GM13977 (cell line): ENCODE measurements at places on chromosomes 1 and 21.

GRCh38 chr1:26239936-26240335 lies 5.9 kb downstream of the CEP85 start:
- DNase-seq, result no peak

- no peak for DNase-seq
Observed at GRCh38 chr1:18179009-18179408, 71.4 kb downstream of the IGSF21 start.

GRCh38 chr1:204577794-204578478 lies 61.7 kb downstream of the MDM4 start:
- no peak for DNase-seq

DNA sequence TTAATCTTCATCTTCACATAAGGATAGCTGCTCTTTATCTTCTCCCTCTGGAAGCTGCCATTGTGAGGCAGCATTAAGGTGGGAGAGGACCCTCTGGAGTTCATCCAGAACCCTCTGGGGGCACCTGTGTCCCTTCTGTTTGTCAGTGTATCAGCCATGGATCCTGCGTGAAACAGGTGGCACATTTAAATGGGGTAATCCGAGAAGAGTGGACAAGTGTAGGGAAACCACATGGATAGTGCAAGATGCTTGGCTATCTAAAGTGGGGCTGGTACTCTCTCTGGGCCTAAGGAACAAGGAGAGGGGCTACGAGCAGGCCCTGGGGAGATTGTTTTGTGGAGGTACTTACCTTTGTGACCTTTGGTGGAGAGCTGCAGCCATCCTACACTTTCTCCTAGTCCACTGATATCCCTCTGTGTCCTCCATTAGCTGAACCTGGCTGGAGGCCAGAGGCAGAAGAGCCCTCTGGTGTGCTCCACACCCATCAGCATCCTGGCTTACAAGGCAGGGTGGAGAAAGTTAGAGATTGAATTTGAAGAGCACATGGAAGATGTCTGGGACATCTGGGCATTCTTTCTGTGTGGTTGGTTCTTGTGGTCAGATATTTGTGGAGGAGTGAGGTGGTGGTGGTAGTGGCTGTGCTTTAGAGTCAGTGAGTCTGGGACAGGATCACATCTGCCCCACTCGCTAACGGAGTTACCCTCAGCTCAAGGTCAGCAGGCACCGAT lies 117.7 kb downstream of the FGGY start:
- no peak for DNase-seq

DNA sequence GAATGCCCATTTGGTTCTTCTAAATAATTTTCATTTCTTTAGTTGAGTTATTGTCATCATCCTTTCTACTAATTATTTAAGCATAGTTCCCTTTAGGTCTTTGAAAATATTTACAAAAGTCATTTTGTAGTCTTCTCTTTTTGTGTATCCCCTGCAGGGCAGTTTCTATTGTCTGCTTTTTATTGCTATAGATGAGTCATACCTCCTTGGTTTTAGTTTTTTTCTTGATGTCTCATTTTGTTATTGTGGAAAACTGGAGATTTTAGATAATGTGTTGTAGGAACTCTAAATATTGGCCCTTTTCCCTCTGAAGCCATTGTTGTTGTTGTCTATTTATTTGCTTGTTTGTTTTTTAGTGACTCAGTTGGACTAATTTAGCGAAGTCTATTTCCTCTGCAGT lies 387.9 kb downstream of the NUF2 start:
- no peak for DNase-seq

- DNase-seq, result no peak
Observed at GRCh38 chr1:1060281-1061000, 13.7 kb downstream of the RNF223 start.

- no peak for DNase-seq
Observed at GRCh38 chr1:224565186-224565585, 50.9 kb upstream of the CNIH3 start.

DNA sequence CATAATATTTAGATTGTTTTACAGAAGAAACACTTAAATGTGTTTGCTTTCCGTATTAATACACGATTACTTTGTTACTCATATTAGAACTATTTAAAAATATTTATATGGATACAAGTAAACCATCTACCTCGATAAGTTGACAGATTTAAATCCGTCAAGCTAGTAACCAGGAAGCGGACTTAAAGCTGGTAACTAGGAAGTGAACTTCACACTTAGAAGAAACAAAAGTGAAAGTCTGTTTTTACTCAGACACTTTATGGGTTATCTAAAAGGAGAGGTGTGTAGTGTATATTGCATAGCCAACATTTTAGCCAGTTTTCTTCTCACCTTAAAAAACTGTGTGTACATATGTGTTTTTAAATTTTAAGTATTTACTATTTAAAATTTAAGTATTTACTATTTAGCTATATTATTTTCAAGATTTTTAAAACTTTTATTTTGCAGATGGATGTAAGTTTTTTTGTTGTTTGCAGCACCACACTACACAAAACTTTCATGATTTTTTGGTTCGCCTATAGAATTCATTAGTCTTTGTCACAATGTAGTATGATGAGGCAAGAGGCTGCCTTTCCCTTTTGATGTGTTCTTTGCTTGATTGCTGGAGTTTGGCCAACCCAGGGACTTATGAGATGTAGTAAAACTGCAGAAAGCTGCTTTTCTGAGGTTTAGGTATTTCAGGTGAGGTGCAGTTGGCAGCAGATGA lies 2.7 kb downstream of the USP25 start:
- peak; percentile 75 for DNase-seq

DNA sequence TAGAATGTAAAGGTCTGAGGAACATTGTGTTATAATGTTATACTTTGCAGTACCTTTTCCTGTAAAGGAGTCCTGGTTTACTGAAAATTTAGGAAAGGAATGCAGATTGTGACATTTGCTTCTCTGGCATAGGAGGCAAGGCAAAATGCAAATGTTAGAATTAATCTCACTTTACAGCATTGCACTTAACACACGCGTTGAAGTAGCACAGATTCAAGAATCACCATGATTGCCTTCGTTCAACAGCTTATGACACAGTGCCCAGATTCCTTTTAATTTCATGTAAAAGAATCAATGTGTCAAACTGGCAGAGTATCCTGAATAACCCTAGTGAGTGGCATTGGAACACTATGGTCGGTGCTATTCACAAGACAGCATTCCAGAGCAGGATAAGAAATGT lies 47.4 kb downstream of the RGS7 start:
- no peak for DNase-seq

GRCh38 chr1:153478692-153479618 lies 18.5 kb upstream of the S100A7 start:
- no peak for DNase-seq

- DNase-seq, result peak; percentile 65
Observed at GRCh38 chr1:115052454-115053083, 22.9 kb downstream of the TSHB start.

DNA sequence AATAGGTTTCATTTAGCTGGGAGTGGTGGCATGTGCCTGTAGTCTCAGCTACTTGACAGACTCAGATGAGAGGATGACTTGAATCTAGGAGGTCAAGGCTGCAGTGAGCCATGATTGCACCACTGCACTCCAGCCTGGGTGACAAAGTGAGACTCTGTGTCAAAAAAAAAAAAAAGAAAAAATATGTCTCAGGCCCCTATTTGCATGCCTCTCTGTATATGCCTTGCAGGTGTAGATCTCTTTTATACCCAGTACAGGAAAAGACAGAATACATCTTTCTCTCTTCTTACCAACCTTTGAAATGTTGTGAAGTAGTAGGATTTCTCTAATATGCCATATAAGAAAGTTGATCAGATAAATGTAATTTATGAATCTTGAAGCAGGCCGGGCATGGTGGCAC lies 6.4 kb downstream of the CNR2 start:
- DNase-seq, result no peak

GRCh38 chr1:113027449-113027848 lies 45.5 kb upstream of the LRIG2 start:
- DNase-seq, result no peak

- DNase-seq, result peak; percentile 61
Observed at GRCh38 chr1:36175137-36176095, 19.5 kb downstream of the MAP7D1 start.

GRCh38 chr21:27371975-27372331 lies 405.1 kb upstream of the ADAMTS5 start:
- no peak for DNase-seq

DNA sequence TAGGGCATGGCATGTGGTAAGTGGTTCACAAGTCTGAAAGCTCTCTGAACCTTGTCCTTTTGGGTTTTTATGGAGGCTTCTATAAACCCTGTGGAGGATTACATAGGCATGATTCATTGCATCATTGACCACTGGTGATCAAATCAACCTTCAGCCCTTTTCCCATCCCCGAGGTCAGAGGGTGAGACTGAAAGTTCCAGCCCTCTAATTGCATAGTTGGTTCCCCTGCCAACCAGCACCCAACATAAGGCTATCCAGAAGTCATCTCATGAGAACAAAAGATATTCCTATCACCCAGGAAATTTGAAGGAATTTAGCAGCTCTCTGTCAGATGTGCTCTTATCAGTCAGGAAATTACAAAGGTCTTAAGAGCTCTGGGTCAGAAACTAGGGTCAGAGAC lies 89.5 kb upstream of the ARTN start:
- DNase-seq, result no peak

GRCh38 chr1:228367798-228368791 lies 38.5 kb downstream of the TRIM11 start:
- DNase-seq, result no peak

DNA sequence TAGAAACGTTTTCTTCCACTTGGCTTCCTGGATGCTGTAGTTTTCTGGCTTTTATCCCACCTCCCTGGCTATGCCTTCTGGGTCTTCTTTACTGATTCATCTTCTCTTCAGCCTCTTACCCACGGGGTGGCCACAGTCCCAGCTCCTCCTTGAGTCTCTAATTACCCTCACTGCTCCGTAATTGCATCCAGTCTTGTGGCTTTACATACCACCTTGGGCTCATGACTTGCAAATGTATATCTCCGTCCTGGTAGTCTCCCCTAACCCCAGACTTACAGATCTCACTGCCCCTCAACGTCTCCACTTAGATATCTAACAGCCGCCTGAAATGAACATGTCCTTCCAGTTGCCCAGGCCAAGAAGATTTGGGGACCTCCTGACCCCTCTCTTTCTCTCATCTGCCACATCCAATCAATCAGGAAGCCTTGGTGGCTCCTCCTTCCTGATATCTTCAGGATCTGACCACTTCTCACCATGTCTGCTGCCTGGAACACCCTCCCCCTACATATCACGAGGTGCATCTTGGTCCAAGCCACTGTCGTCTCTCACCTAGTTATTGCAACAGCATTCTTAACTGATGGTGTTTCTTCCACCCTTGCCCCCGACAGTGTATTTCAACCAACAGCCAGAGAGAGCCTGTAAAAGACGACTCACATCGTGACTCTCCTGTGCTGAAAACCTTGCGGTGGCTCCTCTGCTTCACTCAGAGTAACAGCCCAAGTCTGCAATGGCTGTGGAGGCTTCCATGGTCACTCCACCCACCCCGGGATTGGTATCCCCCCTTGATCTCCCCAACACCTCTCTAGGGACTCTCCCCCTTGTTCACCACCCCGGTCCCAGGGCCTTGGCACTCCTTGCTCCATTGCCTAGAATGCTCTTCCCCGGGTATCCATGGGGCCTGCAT lies 219.0 kb upstream of the POU3F1 start:
- no peak for DNase-seq

DNA sequence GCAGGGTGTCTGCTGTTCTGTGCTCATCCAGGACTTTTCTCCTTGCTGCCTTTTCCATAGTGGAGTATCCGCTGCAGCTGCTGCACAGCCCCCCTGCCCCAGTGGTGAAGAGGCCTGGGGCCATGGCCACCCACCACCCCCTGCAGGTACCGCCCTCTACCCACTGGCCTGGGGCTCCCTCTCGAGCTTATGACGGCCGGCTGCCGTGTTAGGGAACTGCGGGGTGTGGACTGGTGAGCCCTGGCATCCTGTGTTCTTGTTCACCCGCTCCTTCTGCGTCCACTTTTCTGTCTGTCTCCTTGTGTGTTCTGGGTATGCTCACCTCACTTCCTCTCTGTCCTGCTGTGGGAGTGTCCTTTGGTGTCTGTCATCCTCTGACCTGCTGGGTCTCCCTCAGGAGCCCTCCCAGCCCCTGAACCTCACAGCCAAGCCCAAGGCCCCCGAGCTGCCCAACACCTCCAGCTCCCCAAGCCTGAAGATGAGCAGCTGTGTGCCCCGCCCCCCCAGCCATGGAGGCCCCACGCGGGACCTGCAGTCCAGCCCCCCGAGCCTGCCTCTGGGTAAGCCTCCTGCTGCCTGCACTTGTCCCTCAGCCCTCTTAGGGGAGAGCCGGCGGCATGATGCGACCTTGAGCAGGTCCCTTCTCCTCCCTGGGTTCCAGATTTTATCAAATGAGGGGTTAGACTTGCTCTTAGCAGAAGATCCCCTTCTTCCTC lies 29.8 kb downstream of the ETNK2 start:
- no peak for DNase-seq

DNA sequence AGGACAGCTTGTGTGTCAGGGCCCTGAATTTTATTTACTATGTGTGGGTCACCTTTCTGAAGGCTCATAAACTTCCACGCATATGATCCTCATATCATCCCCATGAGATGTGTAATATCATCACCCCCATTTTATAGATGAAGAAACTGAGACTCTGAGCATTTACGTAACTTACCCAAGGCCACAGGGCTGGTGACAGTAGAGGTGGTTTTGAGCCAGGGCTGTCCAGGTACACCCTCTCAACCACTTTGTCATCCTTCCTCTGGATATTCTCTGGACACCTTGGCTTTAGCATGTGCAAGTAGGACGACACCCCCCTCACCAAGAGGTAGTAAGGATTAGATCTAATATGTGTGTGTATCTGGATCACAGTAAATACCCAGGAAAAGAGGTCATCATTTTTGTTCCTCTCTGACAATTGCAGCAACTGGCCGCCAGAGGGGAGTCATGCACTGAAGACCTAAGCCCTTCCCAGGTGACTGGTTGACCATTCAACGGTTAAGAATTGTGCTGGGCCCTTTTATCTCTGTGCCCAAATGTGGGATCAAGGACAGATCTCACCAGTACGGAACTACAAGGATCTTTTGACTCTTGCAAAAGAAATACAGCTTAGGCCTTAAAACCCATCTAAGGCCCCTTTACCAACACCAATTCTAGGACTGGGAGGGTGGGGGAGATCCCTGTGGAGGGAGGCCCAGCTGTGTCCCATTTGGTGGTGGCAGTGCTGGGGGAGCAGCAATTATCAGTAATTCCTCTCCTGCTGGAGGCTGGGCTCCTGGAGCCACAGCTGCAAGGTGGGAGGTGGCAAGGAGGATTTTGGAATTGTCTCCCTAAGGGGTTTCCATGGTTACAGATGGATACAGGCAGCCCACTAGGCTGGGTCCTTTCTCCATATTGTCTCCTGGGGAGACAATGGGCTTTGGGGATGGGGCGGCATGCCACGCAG lies 13.7 kb upstream of the E2F2 start:
- peak; percentile 74 for DNase-seq

DNA sequence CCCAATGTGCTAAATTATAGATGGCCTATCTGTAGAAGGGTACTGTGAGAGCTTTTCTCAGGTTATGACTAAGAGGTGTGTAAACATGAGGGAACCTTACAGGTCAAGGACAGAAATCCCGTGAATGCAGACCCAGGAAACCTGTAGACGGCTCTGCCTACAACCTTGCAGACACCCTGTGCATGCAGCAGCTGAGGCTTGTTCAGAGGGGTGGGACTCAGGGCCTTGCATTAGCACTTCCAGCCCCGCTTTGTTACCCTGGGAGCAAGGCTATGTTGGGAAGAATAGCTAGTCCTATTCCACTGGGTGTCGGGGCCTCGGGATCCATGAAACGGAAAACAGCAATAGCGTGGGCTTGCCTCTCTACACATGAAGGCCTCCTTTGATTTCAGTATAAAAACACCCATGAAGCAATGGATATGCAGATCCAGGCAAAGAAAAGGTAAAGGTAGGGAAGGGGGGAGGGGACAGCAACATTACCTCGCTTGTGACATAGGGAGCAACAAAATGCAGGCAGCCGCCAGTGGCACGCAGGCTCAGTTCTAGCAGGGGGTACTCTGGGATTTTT lies 9.5 kb upstream of the NDUFS5 start:
- DNase-seq, result no peak
